ENCODE measurements at places on chromosomes 7 and 10. TPM values are rescaled to one million over a fixed set of nuclear protein-coding genes. Genes with fewer than 3 reads are reported as not detected.

The ITIH5 gene
- polyA plus RNA-seq, result 2.7 TPM

The SOSTDC1 gene
- 0.19 TPM for polyA plus RNA-seq

The AKR1D1 gene
- polyA plus RNA-seq, result not detected

The SPDYE2B gene
- not detected for polyA plus RNA-seq

The C10orf67 gene
- 1.00 TPM for polyA plus RNA-seq

The ZCCHC24 gene
- 18.7 TPM for polyA plus RNA-seq

GRCh38 chr7:48875045-48875916 is 49.1 kb upstream of the CDC14C start:
- H3K4me3 ChIP-seq, result no peak overlapping the region
- peak; percentile 47 for DNase-seq
- no peaks in the 10 kb centered on the region for H3K27me3 ChIP-seq
- H3K27ac ChIP-seq, result no peak overlapping the region
- no peaks in the 10 kb centered on the region for H3K36me3 ChIP-seq

DNA sequence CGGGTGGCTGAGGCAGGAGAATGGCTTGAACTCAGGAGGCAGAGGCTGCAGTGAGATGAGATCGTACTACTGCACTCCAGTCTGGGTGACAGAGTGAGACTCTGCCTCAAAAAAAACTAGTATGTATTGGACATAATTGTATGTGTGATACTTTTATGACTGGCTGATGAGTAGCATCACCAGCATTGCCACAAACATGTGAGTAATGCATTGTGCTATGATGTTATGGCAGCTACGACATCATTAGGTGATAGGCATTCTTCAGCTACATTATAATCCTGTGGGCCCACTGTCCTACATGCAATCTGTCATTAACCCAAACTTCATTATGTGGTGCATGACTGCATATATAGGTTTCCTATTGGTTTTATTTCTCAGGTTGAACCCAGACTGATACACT is 352.4 kb downstream of the GALNT17 start:
- no peaks in the 10 kb centered on the region for H3K4me1 ChIP-seq
- no peaks in the 10 kb centered on the region for H3K36me3 ChIP-seq
- no peak for DNase-seq
- H3K4me3 ChIP-seq, result no peak overlapping the region
- no peak overlapping the region for H3K27ac ChIP-seq

GRCh38 chr10:27998178-27998953 is 513 bp downstream of the ODAD2 start:
- H3K27me3 ChIP-seq, result no peaks in the 10 kb centered on the region
- no peak overlapping the region for H3K27ac ChIP-seq
- H3K4me3 ChIP-seq, result peak overlapping the region; percentile 54
- no peaks in the 10 kb centered on the region for H3K36me3 ChIP-seq
- DNase-seq, result no peak

- DNase-seq, result no peak
- H3K27me3 ChIP-seq, result no peaks in the 10 kb centered on the region
- no peaks in the 10 kb centered on the region for H3K36me3 ChIP-seq
- H3K4me1 ChIP-seq, result peaks cover 25% of the 10 kb centered on the region
- H3K4me3 ChIP-seq, result no peak overlapping the region
These were observed 30.6 kb downstream of the VIPR2 start for GRCh38 chr7:159114096-159114495.

DNA sequence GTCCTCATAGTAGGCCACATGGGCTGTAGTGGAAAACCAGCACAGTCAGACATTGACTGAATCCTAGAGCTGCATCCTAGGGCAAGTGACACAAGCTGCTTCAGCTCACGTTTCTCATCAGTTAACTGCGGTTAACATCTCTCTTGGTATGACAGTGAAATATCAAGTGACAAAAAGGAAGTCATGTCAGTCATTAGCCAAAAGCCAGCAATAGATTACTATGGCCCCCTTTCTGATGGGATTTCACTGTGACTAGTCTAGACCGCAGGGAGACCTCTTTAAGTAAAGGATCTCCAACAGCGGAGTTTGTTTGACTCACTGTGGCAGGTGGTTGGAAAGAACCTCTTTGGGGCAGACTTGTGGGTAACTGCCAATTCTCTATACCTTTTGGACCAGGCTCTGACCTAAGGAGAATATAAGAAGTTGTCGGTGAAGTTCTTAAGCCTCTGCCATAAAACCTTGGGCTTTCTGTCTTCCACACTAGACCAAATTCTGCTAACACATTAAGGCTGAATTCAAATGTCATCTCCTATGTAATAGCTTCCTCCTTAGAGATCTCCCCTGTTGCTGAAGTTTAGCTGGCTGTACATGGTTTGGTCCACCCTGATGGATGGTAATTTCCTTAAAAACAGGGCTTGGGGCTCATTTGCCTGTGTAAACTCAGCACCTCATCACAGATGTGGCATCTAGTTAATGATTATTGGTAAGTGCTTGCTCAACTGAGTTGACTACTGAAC is 115.3 kb downstream of the SGMS1 start:
- no peaks in the 10 kb centered on the region for H3K4me1 ChIP-seq
- H3K36me3 ChIP-seq, result no peaks in the 10 kb centered on the region
- no peak overlapping the region for H3K27ac ChIP-seq
- no peak for DNase-seq

GRCh38 chr7:105952917-105953595 is 10.0 kb upstream of the CDHR3 start:
- no peak for DNase-seq
- no peaks in the 10 kb centered on the region for H3K27me3 ChIP-seq
- no peak overlapping the region for H3K4me3 ChIP-seq
- no peaks in the 10 kb centered on the region for H3K4me1 ChIP-seq
- no peaks in the 10 kb centered on the region for H3K36me3 ChIP-seq

DNA sequence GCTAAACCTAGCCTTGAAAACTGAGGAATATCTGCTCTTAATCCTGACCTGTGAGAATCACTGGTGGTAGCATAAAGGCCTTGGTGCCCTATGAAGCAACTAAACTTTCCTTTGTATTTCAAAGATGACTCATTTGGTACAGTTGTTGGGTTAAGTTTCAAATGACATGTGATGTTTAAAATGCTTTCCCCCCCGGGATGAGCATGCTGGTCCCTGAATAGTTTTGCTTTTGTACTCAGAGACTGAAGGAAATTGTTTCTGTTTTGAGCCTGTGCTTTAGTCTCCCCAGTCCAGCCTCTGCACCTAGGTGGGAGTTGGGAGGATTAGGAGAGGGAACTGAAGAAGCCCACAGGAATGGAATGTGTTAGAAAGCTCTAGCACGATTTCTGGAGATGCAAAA is 258.9 kb upstream of the NPY start:
- H3K4me3 ChIP-seq, result no peak overlapping the region
- DNase-seq, result no peak
- no peaks in the 10 kb centered on the region for H3K4me1 ChIP-seq
- H3K36me3 ChIP-seq, result no peaks in the 10 kb centered on the region
- no peaks in the 10 kb centered on the region for H3K27me3 ChIP-seq
- H3K27ac ChIP-seq, result no peak overlapping the region

DNA sequence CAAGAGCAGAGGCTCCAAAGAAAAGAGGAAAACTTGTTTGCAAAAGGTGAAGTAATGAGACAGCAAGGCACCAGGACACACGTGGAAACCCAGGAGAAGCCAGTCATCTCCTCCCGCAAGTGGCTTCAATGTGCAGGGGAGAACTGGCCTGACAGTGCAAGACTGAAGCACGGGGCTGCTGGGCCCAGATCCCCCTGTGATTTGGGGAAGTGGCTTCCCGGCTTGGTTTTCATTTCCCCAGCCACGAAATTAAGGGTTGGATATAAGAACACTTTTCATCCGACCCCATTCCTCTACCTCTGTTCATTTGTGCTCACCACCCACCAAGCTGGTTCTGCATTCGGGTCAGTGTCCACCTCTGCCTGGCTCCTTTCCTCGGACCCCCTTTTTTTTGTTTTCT is 306.4 kb downstream of the FGFR2 start:
- H3K36me3 ChIP-seq, result no peaks in the 10 kb centered on the region
- no peak for DNase-seq
- H3K4me1 ChIP-seq, result no peaks in the 10 kb centered on the region
- no peak overlapping the region for H3K27ac ChIP-seq
- H3K4me3 ChIP-seq, result no peak overlapping the region

DNA sequence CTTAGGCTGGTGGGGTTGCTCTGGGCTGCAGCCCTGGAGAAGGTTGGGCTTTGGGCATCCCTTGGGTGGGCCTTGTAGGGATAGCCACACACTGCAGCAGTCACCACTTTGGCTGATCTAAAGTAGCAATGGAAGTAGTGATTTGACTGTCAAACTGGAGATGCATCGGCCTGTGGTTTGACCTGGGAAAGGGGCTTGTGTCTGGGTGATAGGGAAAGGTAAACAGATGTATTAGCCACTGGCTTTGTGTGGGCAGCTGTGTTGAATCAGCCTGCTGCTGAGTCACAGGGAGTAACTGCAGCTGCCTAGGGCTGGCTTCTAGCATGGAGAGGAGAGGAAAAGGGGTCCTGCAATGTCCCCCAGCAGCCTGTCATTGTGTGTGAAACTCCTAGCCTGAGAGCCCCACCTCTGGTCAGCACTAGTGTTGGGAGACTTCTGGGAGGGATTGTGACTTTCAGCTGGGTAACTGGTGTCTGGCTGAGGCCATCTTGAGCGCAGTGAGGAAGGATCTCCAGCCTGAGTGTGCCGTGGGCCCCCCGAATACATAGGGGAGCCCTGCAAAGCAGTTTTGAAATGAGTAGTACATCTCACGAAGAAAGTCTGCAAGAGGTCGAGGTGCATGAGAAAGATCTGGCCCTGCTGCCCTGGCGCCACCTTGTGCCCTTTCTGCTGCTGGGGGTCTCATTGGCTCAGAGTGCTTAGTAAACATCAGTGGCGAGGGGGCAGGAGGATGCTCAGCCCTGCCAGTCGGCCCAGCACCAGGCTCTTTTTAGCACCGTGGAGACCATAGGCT is 117.3 kb downstream of the FANK1 start:
- no peak for DNase-seq
- no peaks in the 10 kb centered on the region for H3K36me3 ChIP-seq
- H3K4me1 ChIP-seq, result no peaks in the 10 kb centered on the region
- H3K27ac ChIP-seq, result no peak overlapping the region

- peak; percentile 82 for DNase-seq
- H3K36me3 ChIP-seq, result no peaks in the 10 kb centered on the region
- no peaks in the 10 kb centered on the region for H3K27me3 ChIP-seq
- H3K4me1 ChIP-seq, result peaks cover 20% of the 10 kb centered on the region
- no peak overlapping the region for H3K27ac ChIP-seq
These were observed 75.4 kb downstream of the PLXNA4 start for GRCh38 chr7:132500727-132501440.

DNA sequence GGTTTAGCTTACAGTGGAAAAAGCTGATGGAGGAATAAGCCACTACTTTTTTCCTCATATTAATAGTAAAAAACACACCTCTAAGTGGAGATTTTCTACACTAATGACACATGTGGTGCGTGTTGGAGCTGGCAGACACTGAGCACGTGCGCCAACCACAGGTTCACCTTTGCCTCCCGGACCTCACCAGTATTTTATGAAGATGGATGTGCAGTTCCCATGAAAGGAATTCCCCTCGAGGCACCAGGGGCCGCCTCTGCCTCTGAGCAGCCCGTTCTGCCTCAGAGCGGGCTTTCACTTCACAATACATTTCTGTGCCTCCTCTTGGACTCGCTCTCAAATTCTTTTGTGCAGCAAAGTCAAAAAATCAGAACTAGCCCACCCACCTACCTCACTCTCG is 477.5 kb upstream of the ADARB2 start:
- no peaks in the 10 kb centered on the region for H3K4me1 ChIP-seq
- DNase-seq, result no peak
- no peak overlapping the region for H3K27ac ChIP-seq
- no peak overlapping the region for H3K4me3 ChIP-seq
- H3K27me3 ChIP-seq, result no peaks in the 10 kb centered on the region

DNA sequence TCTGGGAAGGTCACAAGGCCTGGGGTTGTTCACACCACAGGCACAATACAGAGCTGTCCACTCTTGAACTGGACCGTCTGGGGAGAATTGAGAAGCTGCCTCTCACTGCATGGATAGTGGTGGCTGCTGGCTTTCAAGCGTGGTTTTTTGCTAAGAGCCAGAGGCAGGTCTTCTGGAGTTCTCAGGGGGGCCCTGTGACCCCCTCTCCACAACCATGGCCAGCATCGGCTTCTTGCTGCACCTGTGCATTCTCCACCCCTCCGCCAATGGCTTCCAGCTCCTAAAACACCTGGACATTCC is 140.3 kb downstream of the ADCY1 start:
- no peaks in the 10 kb centered on the region for H3K4me1 ChIP-seq
- H3K27me3 ChIP-seq, result no peaks in the 10 kb centered on the region
- H3K4me3 ChIP-seq, result no peak overlapping the region

DNA sequence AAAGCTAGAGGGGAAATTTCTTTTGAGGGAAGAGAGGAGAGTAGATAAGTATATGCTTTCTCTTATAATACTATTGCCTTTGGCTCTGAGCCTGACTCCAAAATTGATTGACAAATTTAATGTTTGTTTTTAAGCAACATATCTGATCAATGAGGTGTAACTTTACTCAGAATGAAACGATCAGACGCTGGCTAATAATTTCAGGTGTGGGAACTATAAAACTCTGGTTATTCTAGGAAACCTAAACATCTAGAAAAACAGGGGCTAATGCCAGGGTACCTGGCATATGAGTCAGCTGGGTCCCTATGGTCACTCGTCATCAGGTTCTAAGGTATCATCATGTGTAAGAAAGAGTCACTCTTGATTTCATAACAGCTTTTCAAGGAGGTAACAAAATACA is 139.7 kb downstream of the ATE1 start:
- no peaks in the 10 kb centered on the region for H3K27me3 ChIP-seq
- no peaks in the 10 kb centered on the region for H3K36me3 ChIP-seq
- no peak overlapping the region for H3K27ac ChIP-seq
- DNase-seq, result no peak

DNA sequence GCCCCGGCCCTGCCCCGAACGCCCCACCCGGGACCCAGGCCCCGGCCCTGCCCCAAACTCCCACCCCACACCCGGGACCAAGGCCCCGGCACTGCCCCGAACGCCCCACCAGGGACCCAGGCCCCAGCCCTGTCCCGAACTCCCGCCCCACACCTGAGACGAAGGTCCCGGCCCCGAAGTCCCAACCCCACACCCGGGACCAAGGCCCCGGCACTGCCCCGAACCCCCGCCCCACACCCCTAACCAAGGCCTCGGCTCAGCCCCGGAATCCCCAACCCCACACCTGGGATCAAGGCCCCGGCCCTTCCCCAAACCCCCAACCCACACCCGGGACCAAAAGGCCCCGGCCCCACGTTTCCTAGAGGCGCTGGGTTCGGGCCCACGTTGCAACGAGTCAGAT is 1.1 kb upstream of the LARP4B start:
- no peaks in the 10 kb centered on the region for H3K27me3 ChIP-seq
- no peaks in the 10 kb centered on the region for H3K36me3 ChIP-seq
- peak overlapping the region; percentile 99 for H3K27ac ChIP-seq
- H3K4me1 ChIP-seq, result peaks cover 26% of the 10 kb centered on the region
- no peak for DNase-seq
- peak overlapping the region; percentile 62 for H3K4me3 ChIP-seq

DNA sequence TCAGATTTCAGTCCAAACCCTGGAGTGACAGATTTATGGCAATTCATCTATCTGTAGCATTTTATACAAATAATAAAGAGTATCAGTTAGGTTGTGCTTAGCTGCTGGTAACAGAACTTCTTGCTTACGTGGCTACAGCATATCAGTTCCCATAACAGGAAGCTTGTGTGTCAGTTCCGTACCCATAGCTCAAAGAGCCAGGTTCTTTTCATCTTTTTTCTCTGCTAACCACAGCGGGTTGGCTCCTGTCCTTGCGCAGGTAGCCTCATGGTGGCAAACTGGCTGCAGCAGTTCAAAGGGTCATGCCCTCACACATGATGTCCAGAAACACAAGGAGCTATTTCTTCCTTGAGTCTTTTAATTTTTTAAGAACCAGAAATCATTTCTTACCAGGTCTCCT is 1041.8 kb downstream of the GATA3 start:
- H3K27me3 ChIP-seq, result no peaks in the 10 kb centered on the region
- no peak overlapping the region for H3K27ac ChIP-seq
- no peaks in the 10 kb centered on the region for H3K36me3 ChIP-seq
- DNase-seq, result no peak
- no peaks in the 10 kb centered on the region for H3K4me1 ChIP-seq
